ENCODE measurements at places on chromosomes 1 and 21. TPM values are rescaled to one million over a fixed set of nuclear protein-coding genes. Genes with fewer than 3 reads are reported as not detected.

AJAP1 gene
- total RNA-seq = 9.5 TPM

KAZN gene
- total RNA-seq = 21.9 TPM

HOOK1 gene
- 21.2 TPM for total RNA-seq

RYR2 gene
- total RNA-seq = 1.0 TPM

PRR9 gene
- not detected for total RNA-seq

FCGR2B gene
- 0.19 TPM for total RNA-seq

- no peak for DNase-seq
These were observed 12.7 kb upstream of the HMGCL start for GRCh38 chr1:23837908-23838307.

- no peak for DNase-seq
These were observed 22.1 kb downstream of the AK2 start for GRCh38 chr1:33014464-33015163.

- DNase-seq = no peak
These were observed 18.9 kb upstream of the SLC26A9 start for GRCh38 chr1:205961991-205962820.

DNA sequence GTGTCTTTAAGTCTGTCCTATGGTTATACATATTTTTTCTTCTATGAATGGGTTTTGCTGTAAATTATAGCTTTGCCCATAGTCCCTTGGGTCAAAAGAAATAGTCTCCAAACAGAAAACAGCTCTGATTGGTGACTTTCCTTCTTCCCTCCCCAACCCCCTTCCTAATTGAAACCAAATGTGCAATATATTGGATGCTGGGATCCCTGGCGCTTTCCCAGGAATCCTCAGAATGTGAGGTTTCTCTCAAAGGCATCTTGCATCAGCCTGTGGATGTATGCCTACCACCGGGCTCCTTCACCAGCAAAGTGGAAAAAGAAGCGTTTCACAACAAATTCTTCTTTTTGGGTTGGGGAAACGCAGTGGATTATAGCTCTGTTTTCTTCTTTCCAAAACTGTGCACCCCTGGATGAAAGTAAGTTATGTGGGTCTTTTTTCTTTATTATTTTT, at the start of gene DDR2:
Gene DDR2 (plus strand): TSS at position 248 of the 450 bp plus-strand sequence. CDS start 86,600 bp downstream, outside the sequence.
- no peak for DNase-seq

DNA sequence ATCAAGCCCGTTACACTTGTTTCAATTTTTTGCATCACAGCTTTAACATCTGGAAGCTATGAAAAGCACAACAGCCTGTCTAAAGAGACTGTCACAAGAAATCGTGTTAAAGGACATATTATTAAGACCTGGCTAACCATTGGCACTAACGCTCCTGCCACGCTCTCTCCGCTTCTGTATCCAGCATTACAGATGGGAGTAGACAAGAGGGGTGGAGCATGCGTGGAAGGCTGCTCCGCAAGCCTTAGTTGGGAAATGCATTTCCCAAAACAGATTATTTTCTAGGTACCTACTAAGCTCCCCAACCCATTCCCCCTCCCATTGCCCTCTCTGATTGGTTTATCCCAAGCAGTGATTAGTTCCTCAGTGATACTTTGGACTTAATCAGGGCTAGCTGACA, 72.4 kb downstream of the NTNG1 start:
- DNase-seq = no peak

DNA sequence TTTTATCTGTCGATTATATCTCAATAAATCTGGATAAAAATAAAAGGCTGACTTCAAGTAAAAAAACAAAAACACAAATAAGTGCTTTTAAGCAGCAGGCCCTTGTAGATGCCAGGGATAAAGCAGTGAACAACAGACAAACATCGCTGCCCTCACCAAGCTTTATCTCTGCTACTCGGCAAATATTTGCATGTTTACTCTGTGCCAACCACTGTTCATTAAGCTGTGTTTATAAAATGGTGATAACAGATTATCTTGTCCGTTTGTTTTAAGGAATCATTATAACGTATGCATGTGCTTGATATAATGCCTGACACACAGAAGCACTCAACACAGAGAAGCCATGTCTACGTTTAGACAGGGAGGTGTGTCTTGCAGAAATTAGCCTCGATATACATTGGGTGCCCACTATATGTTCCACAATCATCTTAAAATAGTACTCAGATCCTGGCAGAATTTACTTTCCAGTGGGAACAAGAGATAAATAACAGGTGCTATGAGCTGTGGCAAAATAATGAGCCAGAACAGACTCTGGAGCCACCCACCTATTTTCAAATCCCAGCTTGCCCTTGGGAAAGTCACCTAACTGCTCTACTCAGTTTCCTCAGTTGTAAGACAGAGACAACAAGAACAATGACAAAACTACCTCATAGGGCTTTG, 47.2 kb downstream of the TRIT1 start:
- no peak for DNase-seq

DNA sequence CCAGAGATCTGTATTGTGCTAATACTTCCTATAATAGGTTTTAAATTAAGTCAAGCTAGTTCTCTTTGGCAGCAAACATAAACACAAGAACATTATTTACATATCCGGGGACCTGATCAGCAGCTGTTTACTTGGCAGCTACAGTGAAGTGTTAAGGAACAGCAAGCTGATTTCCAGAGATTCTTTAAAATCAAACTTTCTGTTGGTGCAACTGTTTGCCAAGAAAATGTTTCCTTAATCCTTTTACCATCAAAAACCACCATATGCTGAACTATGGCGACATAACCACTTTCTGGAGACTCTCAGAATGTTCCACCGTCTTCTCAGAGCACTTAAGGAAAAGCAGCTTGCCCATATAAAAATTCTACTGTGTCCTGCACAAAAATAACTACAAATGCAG, 107.0 kb upstream of the KRTAP19-8 start:
- no peak for DNase-seq

DNA sequence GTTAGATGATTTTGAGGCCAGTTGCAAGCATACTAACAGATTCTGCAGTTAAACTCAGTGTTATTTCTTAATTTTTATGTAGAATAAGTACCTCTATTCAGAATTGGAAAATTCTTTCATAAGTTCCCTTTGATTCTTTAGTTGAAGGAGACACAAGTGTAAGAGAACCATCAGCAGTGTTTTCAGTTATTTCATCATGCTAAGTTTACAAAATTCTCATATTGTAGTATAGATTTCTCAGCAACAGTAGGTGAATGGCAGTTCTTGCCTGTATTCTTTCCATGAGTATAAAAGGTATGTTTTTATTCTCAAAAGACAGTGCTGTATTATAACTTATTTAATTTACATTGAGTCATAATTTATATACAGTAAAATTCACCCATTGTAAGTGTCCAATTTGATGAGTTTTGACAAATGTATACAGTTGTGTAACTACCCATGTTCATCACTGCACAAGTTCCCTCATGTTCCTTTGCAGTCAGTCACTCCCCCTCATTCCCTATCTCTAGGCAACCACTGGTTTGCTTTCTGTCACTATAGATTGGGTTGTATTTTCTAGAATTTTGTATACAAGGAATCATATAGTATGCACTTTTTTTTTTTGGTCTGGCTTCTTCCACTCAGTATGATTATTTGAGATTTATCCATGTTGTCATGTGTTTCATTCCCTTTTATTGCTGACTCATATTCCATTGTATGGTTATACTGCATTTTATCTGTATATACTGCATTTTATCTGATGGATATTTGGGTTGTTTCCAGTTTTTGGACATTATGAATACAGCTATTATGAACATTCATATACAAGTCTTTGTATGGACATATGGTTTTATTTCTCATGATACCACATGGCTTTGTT, 3.9 kb downstream of the RPS6KC1 start:
- DNase-seq = no peak

DNA sequence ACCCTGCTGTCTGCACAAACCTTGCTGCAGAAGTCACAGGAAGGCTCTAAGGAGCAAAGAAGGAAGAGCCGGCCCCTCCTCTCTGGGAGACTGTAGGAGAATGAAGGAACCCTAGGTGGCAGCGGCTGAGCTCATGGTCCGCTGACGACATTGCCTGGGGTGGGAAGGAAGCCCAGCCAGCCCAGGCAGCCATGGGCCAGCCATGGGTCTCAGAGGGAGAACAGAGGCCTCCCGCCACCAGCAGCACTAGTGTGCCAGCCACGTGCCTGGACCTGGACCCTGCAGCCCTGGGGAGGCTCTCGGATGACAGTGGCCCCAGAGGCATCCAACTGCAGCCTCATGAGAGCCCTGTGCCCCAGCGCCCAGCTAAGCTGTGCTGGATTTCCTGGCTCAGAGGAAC, 49.2 kb upstream of the POFUT2 start:
- DNase-seq = no peak

DNA sequence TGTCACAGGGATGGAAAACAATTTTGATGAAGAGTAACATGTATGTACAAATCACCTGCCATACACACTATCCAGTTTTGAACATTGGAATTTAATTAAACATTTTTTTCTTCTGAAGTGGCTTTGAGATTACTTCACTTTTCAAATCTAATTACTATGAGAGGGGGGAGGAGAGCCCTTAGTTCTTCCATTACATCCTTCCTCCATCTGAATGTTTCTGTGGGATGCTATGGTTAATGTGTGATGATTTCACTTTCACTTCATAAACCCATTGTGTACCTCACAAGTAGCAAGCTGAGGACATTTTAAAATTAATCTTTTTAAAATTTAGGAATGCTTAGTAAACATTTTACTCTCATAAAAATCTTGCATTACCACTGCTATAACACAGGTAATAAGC, 156.9 kb downstream of the RUNX1 start:
- DNase-seq = no peak

DNA sequence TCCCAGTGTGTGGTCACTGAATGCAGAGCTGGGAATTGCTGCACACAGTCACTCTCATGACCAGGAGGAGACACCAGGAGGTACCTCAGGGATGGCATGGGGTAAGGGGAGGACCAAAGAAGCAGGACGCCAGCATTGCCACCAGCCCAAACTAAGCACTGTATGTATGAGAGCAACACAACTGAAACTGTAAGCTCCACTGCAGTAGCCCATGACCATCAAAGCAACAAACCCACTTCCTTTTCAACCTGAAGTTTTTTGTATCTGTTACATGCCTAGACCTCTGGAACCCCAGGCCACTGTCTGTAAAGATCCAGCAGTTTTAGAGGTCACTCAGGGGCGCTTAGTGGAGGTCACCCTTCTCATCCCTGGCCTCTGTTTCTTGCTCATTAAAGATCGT, 164.3 kb downstream of the SETD4 start:
- DNase-seq = no peak

DNA sequence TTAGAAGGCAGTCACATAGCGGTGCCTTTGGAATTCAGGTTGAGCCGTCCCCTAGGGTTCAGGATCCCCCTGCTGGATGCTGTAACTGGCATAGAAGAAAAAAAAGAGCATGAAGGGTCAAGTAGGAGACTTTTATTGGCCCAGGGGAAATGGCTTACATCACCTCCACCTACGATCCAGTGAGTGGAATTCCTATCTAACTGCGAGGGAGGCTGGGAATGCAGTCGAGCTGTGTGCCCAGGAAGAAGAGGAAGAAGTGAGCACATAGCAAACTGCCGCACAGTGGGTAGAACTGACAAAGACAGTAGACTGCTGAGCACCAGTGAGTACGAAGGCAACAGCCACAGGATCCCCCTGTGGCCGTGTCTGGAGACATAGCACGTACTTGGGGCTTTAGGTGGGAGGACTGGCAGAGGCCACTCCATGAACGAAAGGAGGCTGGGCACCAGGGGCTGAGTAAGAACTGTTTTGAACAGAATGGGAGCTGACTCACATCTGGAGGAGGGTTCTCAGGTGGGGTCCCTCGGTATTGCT, 79.2 kb downstream of the RNF220 start:
- DNase-seq = no peak
